ENCODE measurements at places on chromosomes 7 and 10.

DNA sequence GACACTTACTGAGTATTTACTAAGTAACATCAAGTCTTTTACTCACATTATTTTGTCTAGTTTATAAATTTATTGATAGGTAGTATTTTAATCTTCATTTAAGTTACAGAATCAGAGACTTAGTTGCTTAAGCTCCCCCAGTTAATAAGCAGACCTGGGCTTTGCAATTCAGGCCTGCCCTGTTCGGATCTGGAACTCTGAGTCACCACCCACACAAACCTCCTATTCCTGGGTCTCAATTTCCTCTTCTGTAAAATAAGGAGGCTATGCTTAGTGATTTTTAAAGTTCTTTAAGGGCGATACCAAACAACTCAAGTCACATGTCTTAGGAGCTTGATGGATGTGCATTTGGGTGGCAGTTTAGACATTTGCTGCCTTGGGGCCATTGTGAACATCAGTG is 3.5 kb upstream of the MGAM start:
- DNase-seq: peak; percentile 13

GRCh38 chr10:2851566-2851965 is 215.8 kb upstream of the PFKP start:
- DNase-seq: no peak

DNA sequence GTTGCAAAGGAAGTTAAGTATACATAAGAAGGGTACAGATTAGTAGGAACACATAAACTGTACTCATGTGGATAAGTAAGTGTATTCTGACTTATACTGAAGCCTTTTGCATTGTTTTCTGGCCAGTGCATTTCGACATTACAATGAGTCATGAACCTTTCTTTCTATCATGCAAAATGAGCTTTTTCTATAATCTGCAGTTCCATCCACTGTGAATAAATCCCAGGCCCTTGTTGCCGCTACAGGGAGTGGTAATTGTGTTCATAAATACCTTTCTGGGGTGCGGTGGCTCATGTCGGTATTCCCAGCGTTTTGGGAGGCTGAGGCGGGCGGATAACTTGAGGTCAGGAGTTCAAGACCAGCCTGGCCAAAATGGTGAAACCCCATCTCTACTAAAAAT is 858.3 kb downstream of the GRM8 start:
- no peak for DNase-seq

DNA sequence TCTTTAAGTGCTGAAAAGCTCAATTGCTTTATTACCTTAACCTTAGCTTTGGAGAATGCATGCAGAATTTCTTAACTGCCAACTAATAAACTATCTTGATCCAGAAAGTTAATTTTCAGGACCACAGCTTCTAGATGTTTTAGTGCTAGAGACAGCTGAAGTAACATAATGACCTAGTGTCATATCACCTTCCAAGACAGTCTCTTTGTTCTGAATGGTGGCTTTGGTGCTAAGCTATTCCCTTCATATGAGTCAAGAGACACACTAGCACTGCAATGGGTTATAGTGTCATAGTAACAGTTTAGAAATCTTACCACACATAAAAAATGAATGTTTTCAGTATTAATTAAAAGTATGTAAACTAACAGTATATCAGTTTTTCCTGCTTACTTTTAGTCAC is 115.4 kb upstream of the LRRN3 start:
- no peak for DNase-seq

DNA sequence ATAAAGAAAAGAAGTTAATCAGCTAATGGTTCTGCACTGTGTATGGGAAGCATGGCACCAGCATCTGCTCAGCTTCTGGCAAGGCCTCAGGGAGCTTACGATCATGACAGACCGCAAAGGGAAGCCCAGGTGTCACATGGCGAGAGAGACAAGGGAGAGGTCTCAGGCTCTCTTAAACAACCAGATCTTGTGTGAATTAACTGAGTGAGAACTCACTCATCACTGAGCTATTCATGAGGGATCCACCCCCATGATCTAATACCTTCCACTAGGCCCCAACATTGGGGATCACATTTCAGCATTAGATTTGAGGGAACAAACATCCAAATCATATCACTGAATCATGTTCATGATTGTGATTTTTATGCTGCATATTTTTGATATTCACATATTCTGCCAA is 5.8 kb downstream of the USP54 start:
- no peak for DNase-seq
